ENCODE measurements at places on chromosomes 2 and 18.

- no peaks in the 10 kb centered on the region for H3K27me3 ChIP-seq
- no peak overlapping the region for H3K27ac ChIP-seq
- H3K36me3 ChIP-seq: no peaks in the 10 kb centered on the region
These were observed 96.7 kb upstream of the SLC14A2 start for GRCh38 chr18:45518311-45519155.

DNA sequence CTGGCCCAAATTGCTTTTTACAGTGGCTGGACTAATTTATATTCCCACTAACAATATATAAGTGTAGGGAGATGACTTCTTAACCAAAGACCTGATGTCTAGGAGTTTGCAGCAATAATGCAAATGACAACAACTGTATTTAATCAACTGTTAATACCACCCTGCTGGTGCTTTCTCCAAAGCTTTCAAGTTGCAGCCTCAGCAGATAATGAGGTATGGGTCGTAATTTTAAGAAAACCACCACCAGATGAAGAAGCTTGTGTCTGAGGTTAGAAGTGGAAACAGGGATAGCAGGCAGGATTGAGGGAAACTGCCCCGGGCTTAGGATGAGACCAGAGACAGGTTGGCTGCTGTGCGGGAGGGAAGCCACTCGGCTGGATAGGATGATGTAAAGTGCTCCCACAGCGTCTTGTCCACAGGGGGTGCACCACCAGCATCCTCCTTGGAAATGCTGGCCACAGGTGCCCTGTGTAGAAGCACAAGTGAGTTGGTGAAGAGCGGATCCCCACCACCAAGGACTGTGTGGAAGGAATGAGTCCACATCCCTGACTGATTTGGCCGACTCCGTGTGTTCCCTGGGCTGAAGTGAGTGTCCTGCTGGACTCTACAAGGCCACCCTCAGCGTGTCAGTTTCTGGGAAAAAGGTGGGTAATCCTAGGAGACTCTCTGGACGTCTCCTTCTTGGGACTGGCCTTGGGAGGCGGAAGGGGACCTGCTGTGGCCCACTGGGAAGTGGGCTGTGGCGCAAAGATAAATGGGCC, 76.1 kb upstream of the SMAD2 start:
- H3K27ac ChIP-seq: no peak overlapping the region
- no peaks in the 10 kb centered on the region for H3K36me3 ChIP-seq
- no peaks in the 10 kb centered on the region for H3K4me1 ChIP-seq
- no peak for DNase-seq
- no peaks in the 10 kb centered on the region for H3K27me3 ChIP-seq
- H3K4me3 ChIP-seq: no peak overlapping the region

GRCh38 chr2:69483024-69483423, 45.8 kb upstream of the NFU1 start:
- no peak overlapping the region for H3K4me3 ChIP-seq
- no peaks in the 10 kb centered on the region for H3K27me3 ChIP-seq
- peaks cover 4% of the 10 kb centered on the region for H3K4me1 ChIP-seq
- no peak for DNase-seq
- no peak overlapping the region for H3K27ac ChIP-seq
- H3K36me3 ChIP-seq: peaks cover 3% of the 10 kb centered on the region

DNA sequence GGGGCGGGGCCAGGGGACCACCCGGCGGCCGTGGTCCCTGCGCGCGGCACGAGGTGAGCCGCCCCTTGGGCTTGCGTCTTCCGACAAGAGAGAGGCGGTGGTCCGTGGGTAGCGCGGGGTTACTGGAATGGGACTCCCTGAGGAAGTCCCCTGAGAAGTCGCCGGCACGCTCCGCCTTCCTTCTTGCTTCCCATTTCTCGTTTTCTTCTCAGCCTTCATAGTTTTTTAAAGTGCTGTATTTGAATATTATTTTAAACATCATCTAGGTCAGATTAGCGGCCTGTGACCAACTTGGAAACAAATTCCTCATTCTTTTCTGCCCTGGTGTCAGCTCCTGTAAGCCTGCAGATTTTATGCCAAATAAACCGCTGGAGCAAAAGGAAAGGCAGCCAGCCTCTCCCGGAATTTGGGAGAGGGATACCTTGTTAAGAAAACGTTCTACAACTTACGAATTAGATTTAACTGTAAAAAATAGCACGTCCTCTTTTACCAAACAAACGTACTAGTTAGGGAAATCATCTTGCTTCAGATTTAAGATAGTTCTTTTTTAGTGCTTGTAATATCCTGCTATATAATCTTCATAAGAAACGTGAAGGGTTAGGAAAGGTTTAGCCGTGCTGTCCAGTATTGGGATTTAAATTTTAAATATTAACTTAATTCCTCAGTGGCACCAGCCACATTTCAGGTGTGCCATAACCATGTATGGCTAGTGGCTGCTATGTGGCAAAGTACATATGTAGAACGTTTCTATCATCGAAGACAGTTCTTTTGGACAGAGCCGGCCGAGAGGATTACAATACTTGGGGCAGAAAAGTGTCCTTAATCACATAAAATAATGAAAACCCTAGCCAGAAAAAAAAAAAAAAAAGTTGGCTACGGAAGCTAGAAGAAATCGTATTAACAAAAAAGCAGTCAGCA, 628 bp upstream of the PTPN2 start:
- H3K4me1 ChIP-seq: peaks cover 3% of the 10 kb centered on the region
- H3K27ac ChIP-seq: peak overlapping the region; percentile 71
- no peak for DNase-seq
- H3K36me3 ChIP-seq: no peaks in the 10 kb centered on the region
- no peaks in the 10 kb centered on the region for H3K27me3 ChIP-seq
- H3K4me3 ChIP-seq: peak overlapping the region; percentile 73

DNA sequence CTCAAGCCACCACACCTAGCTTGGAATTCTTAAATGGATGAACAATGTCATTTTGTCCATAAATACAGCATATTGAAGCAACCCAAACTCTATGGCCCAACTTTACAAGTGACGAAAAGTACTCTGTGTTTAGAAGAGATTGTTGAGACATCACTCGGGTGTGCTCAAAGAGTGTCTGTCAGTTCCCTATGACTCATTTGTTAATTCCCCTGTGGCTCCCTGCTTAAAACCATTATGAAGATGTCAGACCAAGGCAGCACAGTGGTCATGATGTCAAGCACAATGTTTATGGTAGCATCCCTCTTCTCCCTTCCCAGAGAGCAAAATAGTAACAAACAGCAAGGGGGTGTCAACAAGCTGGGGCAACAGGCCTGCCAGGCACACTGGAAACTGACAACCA, 3.0 kb downstream of the LYG1 start:
- no peaks in the 10 kb centered on the region for H3K27me3 ChIP-seq
- H3K4me1 ChIP-seq: no peaks in the 10 kb centered on the region
- H3K27ac ChIP-seq: no peak overlapping the region
- H3K4me3 ChIP-seq: no peak overlapping the region
- no peak for DNase-seq

- no peaks in the 10 kb centered on the region for H3K4me1 ChIP-seq
- peak overlapping the region; percentile 56 for H3K27ac ChIP-seq
- H3K36me3 ChIP-seq: no peaks in the 10 kb centered on the region
- H3K4me3 ChIP-seq: no peak overlapping the region
- H3K27me3 ChIP-seq: no peaks in the 10 kb centered on the region
These were observed 119.9 kb downstream of the PARD3B start for GRCh38 chr2:204665207-204665606.

DNA sequence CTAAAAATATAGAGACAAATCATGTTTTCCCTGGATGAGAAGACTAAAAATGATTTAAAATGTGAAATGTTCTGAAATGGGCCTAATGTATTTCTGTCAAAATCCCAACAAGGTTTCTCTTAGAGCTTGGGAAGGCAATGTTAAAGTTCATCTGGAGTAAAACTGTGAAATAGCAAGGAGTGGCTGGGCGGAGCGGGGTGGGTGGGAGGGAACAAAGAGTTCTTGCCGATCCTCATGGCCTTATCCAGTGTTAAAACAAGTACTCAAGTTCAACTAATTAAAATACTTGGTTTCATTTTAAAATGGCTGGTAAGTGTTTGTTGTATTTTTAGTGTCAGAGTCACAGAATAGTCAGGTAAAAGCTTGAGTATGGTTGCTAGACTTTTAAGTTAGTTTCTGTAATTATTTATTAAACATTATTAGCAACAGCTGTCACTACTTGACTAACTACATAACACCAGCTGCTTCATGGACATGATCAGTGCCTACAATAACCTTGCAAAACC, 87.3 kb downstream of the RTN4 start:
- peaks cover 3% of the 10 kb centered on the region for H3K4me1 ChIP-seq
- H3K36me3 ChIP-seq: no peaks in the 10 kb centered on the region
- H3K27me3 ChIP-seq: no peaks in the 10 kb centered on the region
- peak overlapping the region; percentile 63 for H3K27ac ChIP-seq

- H3K4me3 ChIP-seq: no peak overlapping the region
- H3K4me1 ChIP-seq: no peaks in the 10 kb centered on the region
- no peak overlapping the region for H3K27ac ChIP-seq
- no peaks in the 10 kb centered on the region for H3K36me3 ChIP-seq
- no peaks in the 10 kb centered on the region for H3K27me3 ChIP-seq
These were observed 128.8 kb upstream of the MSH6 start for GRCh38 chr2:47653902-47654789.

DNA sequence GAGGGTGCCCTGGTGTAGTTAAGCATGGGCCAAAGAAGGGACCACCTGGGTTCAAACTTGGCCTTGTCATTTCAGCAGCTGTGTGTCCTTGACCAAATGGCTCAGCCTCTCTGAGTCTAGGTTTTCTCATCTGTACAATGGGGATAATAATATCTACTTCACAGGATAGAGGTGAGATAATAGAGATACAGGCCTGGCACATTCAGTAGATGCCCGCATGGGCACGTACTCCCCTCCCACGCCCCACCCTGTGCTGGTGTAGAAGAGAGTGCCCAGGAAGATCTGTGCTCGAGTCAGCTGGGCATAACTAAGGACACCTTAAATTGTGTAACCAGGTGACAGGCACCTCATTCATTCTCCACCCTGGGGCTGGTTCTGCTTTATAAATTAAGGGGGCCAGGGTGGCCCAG, 8.4 kb upstream of the TMEM185B start:
- peak overlapping the region; percentile 62 for H3K4me3 ChIP-seq
- no peak for DNase-seq
- peak overlapping the region; percentile 96 for H3K27ac ChIP-seq
- no peaks in the 10 kb centered on the region for H3K27me3 ChIP-seq
- H3K4me1 ChIP-seq: no peaks in the 10 kb centered on the region
- H3K36me3 ChIP-seq: no peaks in the 10 kb centered on the region

DNA sequence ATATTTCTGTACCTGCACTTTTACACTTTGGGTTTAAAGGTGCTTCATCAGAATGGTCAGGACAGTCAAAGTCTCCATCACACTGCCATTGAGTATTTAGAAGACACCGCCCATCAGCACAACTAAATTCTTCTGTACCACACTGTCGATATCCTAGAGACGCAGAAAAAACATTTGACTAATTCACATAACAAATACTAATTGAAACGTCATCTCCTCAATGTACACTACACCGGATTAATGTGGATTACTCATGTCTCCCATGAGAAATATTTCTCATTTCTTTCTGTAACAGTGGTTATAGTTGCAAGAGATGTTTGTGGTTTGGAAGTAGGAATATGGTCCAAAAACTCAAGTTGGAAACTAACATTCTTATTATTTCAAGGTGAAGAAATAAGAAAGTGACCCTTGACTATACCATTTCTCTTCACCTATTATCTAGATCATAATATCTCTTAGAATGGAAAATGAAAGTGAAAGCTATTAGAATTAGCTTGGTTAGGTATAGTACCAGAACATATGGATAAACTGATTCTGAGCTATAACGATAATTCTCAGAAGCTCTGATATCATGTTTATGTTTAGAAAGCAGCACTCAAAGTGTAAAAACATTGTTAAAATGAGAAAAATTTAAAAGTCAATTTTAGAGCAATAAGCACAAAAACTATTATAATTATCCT, 1627.7 kb downstream of the LRP1B start:
- H3K36me3 ChIP-seq: no peaks in the 10 kb centered on the region
- no peak overlapping the region for H3K4me3 ChIP-seq
- H3K27me3 ChIP-seq: no peaks in the 10 kb centered on the region
- H3K27ac ChIP-seq: no peak overlapping the region
- no peaks in the 10 kb centered on the region for H3K4me1 ChIP-seq

DNA sequence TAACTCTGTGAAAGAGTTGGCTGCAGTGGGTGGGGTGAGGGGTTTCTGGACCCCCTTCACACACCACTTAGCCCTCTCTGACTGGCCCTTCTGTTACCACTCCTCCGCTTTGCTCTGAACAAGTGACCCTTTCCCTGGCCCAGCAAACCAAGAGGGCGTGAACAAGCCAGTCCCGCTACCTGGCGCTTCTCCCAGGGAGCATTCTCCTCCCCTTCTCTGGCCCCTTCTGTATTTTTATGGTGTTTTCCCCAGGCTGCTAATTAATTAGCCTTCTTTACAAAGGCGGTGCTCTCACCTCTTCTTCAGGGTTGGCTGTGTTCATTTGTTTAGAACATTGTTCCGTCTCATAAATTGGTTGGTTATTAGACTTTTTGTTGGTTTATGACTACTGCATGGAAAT, 180.1 kb downstream of the MGAT5 start:
- H3K27me3 ChIP-seq: no peaks in the 10 kb centered on the region
- peaks cover 13% of the 10 kb centered on the region for H3K4me1 ChIP-seq
- H3K36me3 ChIP-seq: peaks cover 56% of the 10 kb centered on the region

DNA sequence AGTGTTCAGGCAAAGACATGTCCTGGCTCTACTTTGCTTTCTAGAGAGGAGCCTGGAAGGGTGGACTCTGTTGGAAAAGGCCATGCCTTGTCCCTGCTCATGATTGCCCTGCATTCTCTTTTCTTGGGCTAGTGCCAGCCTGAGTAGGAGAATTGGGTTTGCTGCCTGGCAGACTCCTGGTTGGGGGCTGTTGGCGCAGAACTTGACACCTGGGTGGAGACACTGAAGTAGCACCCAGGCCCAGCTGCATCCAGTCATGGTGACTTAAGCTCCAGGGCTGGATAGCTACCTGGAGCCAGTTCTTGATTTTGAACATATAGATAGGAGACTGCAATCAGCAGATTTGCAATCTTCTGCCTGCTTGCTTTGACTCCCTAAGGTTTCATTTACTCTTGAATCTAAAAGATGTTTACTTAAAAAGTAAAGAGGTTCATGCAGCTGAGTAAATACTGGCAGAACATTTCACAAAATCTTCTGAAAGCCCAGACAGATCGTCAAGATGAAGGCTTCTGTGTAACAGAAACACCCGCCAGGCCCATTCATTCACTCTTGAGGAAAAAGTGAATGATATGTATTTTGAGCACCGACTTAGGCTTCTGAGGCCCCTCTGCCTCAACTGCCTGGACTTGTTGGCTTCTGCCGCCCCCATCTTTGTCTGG, 38.0 kb upstream of the YWHAQ start:
- no peak for DNase-seq
- H3K4me3 ChIP-seq: no peak overlapping the region
- H3K27ac ChIP-seq: no peak overlapping the region

DNA sequence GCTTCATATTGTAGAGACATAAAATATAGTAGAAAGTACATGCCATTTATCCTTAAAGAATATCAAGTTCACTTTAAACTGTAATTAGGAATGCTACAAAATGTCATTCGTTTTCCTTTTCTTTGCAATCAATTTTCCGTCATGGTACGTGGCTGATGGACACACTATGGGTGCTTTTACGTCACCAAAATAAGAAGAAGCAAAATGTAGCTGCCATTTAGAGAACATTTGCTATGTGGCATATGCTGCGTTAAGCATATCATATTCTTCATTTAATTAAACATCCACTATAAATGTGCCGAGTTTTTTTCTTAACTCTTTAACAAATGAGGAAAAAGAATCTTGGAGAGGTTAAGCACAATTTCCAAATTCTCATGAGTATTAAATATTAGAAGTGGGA, 1358.5 kb upstream of the NXPH2 start:
- no peaks in the 10 kb centered on the region for H3K36me3 ChIP-seq
- H3K27me3 ChIP-seq: no peaks in the 10 kb centered on the region
- no peak overlapping the region for H3K27ac ChIP-seq
- no peak for DNase-seq
- H3K4me3 ChIP-seq: no peak overlapping the region

- no peak overlapping the region for H3K27ac ChIP-seq
- peaks cover 2% of the 10 kb centered on the region for H3K36me3 ChIP-seq
- H3K4me1 ChIP-seq: no peaks in the 10 kb centered on the region
- no peak overlapping the region for H3K4me3 ChIP-seq
- DNase-seq: no peak
- H3K27me3 ChIP-seq: no peaks in the 10 kb centered on the region
These were observed 27.8 kb upstream of the COPS8 start for GRCh38 chr2:237057893-237058300.
